Activated naive CD4-positive, alpha-beta T cell treated with anti-CD3 and anti-CD28 coated beads, Interleukin-2, amount 10 ng/mL, durations not matched to agents 5 hours and 36 hours (primary cell): ENCODE measurements at places on chromosomes 11 and 22. TPM values are rescaled to one million over a fixed set of nuclear protein-coding genes. Genes with fewer than 3 reads are reported as not detected.

UPK3A gene
- not detected for total RNA-seq

AIFM3 gene
- not detected for total RNA-seq

GRAP2 gene
- total RNA-seq: 112 TPM

CDCA5 gene
- 72.9 TPM for total RNA-seq

VSIG2 gene
- 0.94 TPM for total RNA-seq

DRD4 gene
- total RNA-seq: 0.26 TPM

MPPED2 gene
- not detected for total RNA-seq
